CD14-positive monocyte (primary cell): ENCODE measurements at places on chromosomes 1 and 21. TPM values are rescaled to one million over a fixed set of nuclear protein-coding genes. Genes with fewer than 3 reads are reported as not detected.

DNA sequence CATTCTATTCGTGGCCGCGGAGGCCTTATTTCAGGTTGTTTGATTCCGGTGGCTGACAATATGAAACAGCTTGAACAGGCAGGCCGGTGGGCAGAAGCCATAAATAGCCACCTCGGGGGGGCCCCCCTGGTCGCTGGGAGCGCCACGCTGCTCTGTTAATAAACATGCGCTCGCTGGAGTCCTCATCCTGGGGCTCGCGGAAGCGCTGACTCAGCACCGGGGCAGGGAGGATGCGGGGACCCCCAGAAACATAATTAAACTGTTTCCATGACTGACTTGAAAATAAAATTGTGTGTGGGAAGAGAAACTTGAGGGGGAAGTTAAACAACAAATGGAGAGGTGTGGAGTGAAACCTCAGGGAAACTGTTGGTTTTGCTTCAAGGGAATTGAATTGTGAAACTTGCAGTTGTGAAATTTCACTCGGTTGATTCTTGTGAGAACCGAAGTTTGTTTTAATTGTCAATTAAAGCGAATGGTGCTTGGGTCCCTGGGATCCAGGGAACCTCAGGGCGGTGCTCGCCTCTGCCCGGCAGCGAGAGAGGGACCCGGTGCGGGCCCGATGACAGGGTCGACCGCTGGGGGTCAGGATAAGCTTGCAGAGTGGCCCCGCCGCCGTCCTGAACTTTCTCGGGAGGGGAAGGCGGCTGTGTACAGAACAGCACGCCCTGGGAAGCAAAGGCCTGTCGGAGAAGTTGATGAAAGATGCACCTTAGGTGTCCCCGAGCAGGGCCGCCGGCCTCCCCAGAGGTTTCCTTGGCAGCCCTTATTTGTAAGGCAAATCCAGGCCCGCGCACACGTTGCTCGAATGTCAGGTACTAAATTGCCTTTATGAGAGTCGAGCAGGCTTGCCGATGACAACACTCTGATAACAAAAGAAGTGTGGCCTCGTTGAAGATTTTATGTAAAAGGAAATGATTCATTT is 176.9 kb upstream of the LMO4 start:
- H3K27ac ChIP-seq = peak overlapping the region; percentile 83
- peak overlapping the region; percentile 80 for H3K4me3 ChIP-seq
- no peaks in the 10 kb centered on the region for H3K36me3 ChIP-seq

- no peaks in the 10 kb centered on the region for H3K36me3 ChIP-seq
- no peak overlapping the region for H3K4me3 ChIP-seq
- peaks cover 8% of the 10 kb centered on the region for H3K4me1 ChIP-seq
- no peak overlapping the region for H3K27ac ChIP-seq
- no peak for DNase-seq
These were observed 103.3 kb downstream of the WDR3 start for GRCh38 chr1:118032883-118033282.

DNA sequence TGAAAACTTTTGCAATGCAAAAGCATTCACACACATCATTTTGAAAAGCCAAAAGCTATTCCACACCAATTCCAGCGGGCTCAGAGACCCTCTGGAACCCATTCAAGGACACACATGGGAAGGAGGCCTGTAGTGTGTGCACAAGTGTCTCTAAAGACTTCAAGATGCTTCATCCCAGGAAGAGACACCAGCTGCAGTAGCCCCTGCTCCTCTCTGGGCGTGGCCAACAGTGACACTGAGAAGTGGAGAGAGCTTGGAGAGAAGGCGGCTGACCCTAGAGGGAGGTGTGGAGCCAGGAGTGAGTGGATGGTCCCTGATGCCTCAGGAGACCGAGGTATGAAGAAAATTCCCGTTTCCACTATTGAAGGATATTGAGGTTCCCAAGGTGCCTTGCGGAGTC is 14.9 kb upstream of the TNNI1 start:
- H3K27ac ChIP-seq = no peak overlapping the region
- no peak for DNase-seq
- H3K4me1 ChIP-seq = peaks cover 3% of the 10 kb centered on the region
- H3K4me3 ChIP-seq = no peak overlapping the region

PEAR1 gene
- not detected in 2 replicates for polyA plus RNA-seq

- H3K4me1 ChIP-seq = peaks cover 34% of the 10 kb centered on the region
- no peaks in the 10 kb centered on the region for H3K27me3 ChIP-seq
- no peak overlapping the region for H3K27ac ChIP-seq
- DNase-seq = peak; percentile 9
These were observed 776 bp downstream of the KDM1A start for GRCh38 chr1:23019863-23020625.

S100A7 gene
- not detected in 2 replicates for polyA plus RNA-seq

DNA sequence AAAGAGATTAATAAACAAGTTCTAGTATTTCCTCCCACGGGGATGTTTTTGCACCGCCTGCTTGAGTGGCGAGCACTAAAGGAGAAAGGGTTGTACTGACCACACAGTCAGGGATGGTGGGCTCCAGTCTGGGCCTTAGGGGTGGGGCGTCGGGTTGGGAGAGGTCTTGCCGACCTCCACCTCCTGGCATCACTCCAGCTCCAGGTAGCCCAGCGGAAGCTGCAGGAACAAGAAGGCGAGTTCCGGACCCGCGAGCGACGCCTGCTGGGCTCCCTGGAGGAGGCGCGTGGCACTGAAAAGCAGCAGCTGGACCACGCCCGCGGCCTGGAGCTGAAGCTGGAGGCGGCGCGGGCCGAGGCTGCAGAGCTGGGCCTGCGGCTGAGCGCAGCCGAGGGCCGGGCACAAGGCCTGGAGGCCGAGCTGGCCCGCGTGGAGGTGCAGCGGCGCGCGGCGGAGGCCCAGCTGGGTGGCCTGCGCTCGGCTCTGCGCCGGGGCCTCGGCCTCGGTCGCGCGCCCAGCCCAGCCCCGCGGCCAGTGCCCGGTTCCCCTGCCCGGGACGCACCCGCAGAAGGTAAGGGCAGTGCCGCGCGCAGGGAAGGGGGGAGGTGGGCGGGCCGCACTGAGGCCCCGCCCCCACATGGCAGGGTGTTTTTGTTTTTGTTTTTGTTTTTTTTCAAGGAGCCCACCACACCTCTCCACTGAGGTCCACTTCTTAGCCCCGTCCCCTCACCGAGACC is 19.7 kb downstream of the MFAP2 start:
- no peaks in the 10 kb centered on the region for H3K27me3 ChIP-seq
- no peak overlapping the region for H3K4me3 ChIP-seq
- H3K27ac ChIP-seq = no peak overlapping the region
- peaks cover 4% of the 10 kb centered on the region for H3K4me1 ChIP-seq

C1orf116 gene
- polyA plus RNA-seq = 0.04 TPM in 1 of 2 replicates, not detected in the other

RNU1-2 gene
- polyA plus RNA-seq = not detected in 2 replicates

AHDC1 gene
- polyA plus RNA-seq = 0.30 TPM

ATXN7L2 gene
- polyA plus RNA-seq = 1.7 TPM

DNA sequence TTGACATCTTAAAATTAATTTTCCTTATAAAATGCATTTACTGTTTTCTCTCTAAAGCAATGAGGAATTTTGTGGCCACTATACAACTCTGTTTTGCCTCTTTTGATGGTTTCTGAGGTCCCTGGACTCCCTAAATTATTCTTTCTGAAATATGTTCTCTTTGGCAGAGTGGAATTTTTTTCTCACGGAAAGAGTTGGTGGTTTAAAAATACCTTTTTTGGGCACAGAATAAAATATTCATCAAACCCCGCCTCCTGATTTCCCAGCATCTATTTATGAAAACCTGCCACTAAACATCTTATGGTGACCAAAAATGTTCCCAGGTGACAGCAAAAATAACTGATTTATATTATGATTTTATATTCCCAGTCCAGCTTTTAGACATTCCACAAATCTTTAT is 165.3 kb upstream of the SYT6 start:
- H3K27me3 ChIP-seq = peaks cover 3% of the 10 kb centered on the region
- no peak for DNase-seq
- no peaks in the 10 kb centered on the region for H3K36me3 ChIP-seq
- H3K4me1 ChIP-seq = no peaks in the 10 kb centered on the region
- H3K27ac ChIP-seq = no peak overlapping the region

DNA sequence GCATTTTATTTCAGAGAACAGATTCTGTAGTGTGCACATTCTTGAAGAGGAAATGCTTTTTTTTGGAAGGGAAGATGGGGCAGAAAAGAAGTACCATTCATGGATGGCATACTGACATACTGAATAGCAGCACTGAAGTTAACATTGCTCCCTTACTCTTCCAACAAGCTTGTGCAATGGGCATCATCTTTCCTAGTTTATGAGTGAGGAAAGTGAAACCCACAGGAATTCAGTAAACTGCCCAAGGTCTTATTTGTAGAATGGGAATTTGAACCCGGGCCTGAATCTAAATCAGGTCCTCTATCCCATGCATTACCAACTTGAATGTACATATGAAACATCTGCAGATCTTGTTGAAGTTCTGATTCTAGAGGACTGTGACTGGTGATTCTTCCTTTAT is 215.7 kb upstream of the FGGY start:
- DNase-seq = no peak
- no peaks in the 10 kb centered on the region for H3K27me3 ChIP-seq
- no peaks in the 10 kb centered on the region for H3K36me3 ChIP-seq
- no peak overlapping the region for H3K4me3 ChIP-seq

GRCh38 chr21:37207441-37208009 is 59.6 kb downstream of the VPS26C start:
- H3K4me1 ChIP-seq = peaks cover 16% of the 10 kb centered on the region
- H3K4me3 ChIP-seq = no peak overlapping the region
- peaks cover 9% of the 10 kb centered on the region for H3K36me3 ChIP-seq
- peak; percentile 42 for DNase-seq
- no peak overlapping the region for H3K27ac ChIP-seq

GRCh38 chr1:38812981-38813380 is 46.6 kb downstream of the RRAGC start:
- peaks cover 47% of the 10 kb centered on the region for H3K27me3 ChIP-seq
- H3K36me3 ChIP-seq = no peaks in the 10 kb centered on the region
- H3K4me3 ChIP-seq = no peak overlapping the region
- peaks cover 9% of the 10 kb centered on the region for H3K4me1 ChIP-seq

DNA sequence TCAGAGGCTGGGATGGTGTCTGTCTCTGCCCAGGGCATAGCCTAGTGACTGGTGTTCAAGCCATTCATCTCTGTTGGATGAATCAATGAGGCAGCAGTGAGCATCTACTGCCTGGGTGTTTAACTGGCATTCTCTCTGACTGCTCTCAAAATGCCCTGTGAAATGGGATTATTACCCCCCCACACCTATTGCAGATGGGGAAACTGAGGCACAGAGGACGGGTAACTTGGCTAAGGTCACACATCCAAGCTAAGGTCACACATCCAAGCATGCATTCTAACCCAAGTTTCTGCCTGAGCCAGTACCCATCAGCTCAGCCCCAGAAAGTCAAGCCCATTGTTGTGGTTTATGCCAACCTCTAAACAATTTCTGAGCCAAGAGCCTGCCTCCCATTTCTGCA is 5.0 kb downstream of the TTC39A start:
- H3K27ac ChIP-seq = no peak overlapping the region
- peaks cover 10% of the 10 kb centered on the region for H3K27me3 ChIP-seq
- H3K4me3 ChIP-seq = no peak overlapping the region
- no peak for DNase-seq
- no peaks in the 10 kb centered on the region for H3K36me3 ChIP-seq
- H3K4me1 ChIP-seq = no peaks in the 10 kb centered on the region

DNA sequence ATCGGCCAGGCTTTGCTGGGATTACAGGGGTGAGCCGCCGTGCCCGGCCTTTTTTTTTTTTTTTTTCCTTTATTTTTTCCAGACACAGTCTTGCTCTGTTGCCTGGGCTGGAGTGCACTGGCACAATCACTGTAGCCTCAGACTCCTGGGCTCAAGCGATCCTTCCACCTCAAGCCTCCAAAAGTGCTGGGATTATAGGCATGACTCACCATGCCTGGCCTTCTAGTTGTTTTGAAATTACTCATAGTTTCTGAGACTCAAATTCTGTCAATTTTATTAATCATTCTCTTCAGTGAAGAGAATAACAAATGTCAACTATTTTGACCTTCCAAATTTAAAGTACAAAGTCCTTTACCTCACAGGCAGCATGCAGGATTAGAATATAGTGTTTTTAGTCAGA is 374.5 kb downstream of the PLA2G4A start:
- no peak for DNase-seq
- H3K4me1 ChIP-seq = no peaks in the 10 kb centered on the region
- H3K36me3 ChIP-seq = no peaks in the 10 kb centered on the region
- no peak overlapping the region for H3K27ac ChIP-seq

DNA sequence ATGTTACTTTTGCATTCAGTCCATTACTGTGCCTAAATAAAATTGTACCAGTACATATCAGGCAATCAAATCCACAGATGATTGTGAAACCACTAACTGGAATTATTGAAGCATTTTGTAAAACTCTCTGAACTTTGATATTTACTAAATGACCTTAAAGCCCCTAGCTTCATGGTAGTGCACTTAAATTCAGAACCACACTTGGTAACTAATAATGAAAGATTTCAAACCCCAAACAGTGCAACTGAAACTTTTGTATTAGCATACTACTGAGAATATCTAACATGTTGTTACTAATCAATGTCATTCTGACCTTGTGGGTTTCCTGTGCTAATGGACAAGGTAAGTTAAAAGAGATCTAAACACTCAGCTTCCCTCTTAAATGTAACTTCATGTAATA is at the start of gene CFHR3:
Gene CFHR3 (plus strand): TSS at position 238 of the 400 bp plus-strand sequence. CDS start 47 bp downstream, at position 285.
- no peak within 1 kb of the TSS for H3K27ac ChIP-seq
- H3K4me3 ChIP-seq = no peak within 1 kb of the TSS
- no peaks in the 10 kb centered on the region for H3K27me3 ChIP-seq
- no peaks in the 10 kb centered on the region for H3K36me3 ChIP-seq

DNA sequence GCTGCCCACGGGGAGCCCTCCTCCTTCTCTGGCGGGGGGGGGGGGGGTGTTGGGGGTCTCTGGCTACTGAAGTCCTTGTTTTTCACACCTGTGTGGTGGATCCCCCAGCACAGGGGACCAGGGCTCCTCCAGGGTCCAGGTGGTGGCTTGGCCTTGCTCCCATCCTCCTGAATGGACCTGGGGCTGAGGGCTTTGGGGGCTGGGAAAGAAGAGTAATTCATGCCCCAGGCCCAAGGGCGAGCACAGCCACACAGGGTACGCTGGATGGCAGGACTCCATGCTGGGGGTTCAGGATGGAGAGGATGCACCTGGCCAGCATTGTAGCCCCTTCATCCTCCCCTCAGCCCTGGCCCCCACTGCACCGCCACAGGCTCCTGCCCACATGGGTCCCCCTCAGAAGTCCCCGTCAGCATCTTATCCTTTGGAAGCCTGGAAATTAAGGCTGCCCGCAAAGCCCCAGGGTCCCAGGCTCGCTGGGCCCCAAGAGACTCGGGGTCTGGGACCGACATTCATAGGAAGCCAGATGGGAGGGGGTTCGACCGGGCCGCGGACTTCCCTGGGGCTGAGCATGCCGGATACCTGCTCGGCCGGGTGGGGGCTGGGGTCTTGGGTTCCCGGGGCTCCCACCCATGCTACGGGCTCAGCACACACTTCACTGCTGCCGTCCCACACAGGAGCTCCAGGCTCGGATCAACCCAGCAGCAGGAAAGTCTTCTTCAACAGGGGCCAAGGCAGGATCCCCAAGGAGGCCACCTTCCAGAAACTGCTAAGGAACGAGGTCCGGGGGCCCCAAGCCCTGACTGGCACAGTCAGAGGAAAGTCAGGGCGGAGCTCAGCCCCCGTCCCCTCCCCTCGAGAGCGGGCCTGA is 49.0 kb upstream of the ACTRT2 start:
- H3K27me3 ChIP-seq = no peaks in the 10 kb centered on the region
- no peak for DNase-seq
- H3K27ac ChIP-seq = no peak overlapping the region
- no peaks in the 10 kb centered on the region for H3K4me1 ChIP-seq
